DMS 273 treated with DMSO at 0.1 percent for 48 hours (cell line): ENCODE measurements at places on chromosomes 4 and X.

DNA sequence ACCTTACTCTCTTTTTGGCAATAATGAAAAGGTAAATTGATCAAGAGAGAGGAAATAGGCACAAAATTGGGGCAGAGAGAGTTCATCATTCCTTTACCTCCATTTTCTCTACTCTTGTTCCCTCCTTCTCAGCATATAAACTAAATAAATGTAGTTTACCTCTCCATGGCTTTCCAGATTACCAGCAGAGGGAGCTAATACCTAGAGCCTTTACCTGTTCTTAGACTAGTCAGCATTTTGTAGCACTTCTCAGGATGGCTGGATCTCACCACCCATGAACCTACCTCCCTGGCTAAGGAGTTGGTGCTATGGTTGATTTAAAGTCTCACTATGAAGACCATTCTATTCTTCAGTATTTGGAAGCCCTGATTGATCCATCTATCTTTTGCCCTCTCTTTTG lies 15.7 kb downstream of the OFD1 start:
- DNase-seq: peak; percentile 35

DNA sequence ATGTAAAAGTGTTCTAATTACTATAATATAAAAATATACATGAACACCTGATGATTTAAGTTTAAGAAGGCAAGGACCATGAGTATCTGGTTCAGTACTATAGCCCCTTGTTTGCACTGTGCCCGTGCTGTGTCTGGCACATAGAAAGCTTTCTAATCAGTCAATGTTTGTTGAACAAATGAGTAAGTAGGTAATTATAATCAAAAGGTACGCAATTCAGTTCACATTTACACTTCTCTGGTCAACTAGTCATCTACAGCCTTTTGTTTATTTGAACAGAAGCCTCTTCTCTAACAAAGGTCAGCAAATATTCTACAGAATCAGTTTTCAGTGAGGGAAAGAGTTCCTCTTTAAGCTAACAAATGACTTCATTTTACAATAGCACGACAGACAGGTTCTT lies 523.3 kb downstream of the SMARCA1 start:
- DNase-seq: no peak

GRCh38 chrX:43018031-43018430 lies 240.1 kb upstream of the PPP1R2C start:
- no peak for DNase-seq

DNA sequence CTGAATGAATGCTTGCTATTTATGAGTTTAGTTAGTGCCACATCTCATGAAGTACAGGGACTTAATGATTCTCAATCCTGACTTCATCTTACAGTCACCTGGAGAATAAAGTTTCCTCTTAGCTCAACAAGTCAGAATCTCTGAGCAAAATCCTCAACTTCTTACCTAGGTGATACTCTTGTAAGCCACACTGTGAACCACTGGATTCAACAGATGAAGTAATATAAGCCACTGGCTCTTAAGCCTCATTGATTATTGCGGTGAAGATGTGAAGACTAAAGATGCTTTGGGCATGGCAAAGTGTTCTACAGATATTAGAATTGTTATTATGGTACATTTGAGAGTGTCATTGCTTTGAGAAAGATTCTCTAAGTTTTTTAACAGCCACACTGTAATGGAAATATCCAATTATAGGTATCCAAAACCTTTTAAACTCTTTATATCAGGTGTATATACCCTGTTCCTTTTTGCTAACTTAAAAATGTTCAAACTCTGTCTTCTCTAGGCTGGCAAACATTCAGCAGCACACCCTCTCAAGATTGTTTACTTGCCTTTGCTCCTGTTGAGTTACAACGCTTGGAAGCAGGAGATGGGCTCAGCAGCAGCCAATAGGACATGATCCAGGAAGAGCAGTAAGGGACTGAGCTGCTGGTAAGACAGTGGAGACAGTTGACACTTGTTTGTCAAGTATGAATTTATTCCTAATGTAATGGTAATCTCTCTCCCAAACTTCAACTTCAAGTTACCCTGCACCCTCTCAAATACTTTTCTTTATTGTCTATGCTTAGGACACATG lies 43.4 kb downstream of the TET2 start:
- DNase-seq: no peak

DNA sequence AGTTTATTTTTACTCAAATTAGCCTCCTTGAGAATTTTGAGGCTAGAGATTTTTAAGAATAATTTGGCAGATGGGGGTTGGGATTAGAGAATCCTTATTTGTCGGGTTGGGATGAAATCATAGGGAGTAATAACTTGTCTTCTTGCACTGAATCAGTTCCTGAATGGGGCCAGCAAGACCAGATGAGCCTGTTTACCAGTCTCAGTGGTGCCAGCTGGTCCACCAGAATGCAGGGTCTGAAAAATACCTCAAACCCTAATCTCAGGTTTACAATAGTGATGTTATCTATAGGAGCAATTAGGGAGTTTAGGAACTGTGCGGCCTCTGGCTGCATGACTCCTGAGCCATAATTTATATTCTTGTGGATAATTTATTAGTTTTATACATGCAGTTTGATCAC lies 705.9 kb upstream of the AGA start:
- DNase-seq: no peak

DNA sequence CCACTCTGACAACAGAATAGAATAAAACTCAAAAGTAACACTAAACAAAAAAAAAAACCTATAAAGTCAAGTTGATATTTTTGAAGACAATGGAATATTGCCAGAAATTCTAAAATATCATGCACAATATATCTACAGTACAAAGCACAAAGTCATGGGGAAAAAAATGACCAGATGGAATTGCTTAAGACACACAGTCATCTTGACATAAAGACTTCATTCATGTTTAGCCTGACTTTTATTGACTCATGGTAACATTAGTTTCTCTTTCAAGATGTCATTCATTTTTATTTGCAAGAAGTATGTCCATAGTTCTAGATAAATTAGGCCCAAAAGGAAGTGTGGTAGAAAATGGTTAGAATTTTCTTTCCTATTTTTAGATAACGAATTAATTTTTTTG lies 259.1 kb downstream of the CAMK2D start:
- DNase-seq: no peak

DNA sequence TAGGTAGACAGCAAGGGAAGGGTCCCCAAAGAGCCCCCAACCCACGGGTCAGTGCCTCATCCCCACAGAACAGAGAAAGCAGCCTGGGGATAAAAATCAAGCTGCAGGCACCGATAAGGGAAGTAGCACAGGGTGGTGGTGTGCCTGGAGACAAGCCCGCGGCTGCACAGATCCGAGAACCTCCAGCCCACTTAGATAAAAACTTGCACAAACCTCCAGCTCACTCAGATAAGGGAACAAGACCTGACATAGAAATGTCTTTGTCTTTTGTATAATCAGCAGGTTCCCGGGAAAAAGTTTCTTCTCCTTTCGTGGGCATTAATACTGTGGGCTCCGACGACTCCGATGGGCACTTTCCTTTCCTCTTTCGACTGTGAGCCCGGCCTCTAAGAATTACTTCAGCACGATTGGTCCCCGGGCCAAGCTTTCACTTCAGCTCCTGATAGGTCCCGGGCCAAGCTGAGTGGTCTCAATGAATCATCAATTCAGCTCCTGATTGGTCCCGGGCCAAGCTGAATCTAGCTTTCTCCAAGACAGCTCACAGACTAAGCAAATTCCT lies 32.4 kb downstream of the PRDX4 start:
- no peak for DNase-seq

DNA sequence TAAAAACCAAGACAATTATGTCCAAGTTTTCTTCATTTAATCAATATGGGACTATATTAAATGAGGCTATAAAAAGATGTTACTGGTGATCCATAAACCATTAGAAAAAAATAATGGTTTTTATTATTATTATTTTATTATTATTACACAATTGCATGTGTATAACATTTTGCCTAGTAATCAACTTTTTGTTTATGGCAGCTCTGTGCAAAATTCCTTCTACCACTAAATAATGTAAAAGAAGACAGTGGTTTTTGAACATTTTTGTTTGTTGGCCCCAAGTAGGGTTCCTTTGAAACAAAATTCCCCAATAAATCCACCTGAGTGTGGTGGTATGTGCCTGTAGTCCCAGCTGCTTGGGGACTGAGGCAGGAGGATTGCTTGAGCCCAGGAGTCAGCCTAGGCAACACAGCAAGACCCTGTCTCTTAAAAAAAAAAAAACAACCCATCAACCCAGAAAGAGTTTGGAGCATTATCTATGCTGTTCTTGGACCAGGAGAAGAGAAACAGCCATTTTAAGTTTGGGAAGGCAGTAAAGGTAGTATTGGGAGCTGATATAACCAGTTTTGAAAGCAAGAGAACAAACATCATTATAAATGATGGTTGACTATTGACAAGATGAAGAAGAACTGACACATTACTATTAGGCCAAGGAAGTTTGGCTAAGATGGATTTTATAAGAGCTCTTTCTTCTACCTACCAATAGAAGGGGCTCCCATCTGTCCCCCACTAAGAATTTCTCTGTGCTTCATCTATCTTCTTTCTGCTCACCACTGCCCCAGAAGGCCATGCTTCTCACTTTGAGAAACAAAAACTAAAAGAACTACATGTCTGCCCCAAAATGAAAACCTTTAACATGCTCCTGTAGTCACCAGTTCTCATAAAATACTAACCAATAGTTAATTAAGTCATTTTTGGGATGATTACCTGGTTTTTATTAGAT lies 2.2 kb downstream of the TMEM156 start:
- no peak for DNase-seq

DNA sequence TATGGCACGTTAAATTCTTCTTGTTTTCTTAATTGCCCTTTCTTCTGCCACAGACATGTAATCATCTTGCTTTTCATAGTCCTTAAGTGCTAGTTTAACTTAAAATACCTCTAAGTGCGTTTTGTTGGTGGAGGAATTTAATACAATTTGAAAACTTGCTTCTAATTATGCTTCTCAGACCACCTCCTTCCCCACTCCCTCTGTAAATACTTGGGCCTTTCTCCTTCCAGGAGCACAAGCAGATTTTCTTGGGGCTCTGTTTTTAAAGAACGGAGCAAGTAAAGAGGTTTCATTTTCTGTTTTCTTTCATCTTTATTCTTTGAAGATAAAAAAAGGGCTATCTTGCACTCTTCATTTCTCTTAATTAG lies 559 bp upstream of the PCDH18 start:
- DNase-seq: no peak

DNA sequence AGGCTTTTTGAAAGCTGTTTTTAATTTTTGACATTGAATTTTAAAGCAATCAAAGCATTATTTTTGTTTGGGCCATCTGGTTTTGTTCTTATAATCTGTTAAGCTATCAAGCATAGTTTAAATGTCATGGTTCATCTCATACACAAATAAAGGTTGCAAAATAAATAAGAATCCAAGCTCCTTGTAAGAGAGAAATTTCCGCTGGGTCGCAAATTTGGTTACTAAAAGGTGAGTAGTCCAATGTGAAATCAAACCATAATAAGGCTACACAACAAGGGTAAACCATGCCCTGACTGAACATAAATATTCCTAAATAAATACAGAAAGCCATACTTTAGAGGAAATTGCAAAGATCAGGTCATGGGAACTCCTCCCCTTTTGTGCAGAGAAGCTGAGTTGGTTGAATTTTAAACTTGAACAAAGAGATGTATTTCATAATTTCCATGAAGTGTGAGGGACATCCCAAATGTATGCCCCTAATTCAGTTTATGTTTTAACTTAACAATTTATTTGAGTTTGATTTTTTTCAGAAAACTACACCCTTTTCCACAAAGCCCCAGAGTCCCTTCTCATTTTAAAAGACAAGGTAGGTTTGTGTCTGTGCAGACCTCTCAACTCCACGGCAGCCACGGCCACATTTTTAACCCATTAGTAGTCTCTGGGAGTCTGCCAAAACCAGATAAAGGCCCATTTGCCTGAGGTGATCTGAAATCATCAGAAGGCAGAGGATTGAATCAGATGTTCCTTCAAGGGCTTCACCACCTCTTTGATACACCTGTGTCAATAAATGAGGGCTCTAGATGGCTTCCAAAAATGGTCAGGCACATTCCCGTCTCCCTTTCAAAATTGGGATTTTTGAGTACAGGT lies 85.2 kb downstream of the PLAC1 start:
- no peak for DNase-seq

DNA sequence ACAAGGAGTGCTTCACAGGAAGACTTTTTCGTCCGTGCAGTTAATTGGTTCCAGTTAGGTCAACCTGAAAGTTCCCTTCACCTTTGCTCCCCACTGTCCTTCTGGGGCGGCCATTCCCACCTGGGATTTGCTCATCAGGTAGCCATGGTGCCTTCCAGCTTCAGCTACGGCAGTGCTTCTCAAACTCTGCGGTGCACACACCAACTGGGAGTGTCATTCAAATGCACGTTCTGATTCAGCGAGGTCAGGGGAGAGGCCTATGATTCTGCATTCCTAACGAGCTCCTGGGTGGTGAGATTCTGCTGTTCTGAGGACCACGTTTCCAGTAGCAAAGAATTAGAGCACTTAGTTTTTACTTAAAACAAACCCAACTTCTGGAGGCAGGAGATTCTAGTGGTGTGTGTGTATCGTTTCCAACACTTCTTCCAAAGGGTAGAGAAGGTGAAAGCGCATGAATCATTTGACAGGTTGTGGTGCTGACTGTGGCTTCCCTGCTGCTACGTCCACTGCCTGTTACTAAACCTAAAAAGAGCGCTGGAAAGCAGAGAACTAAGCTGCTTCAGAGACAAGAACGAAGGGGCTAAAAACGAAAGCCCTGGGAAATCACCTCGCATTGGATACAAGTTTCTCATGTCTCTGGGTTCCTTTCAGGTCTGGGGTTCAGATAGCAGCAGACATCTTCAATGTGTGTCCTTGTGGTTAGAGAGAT lies 4.7 kb upstream of the HELT start:
- DNase-seq: no peak

DNA sequence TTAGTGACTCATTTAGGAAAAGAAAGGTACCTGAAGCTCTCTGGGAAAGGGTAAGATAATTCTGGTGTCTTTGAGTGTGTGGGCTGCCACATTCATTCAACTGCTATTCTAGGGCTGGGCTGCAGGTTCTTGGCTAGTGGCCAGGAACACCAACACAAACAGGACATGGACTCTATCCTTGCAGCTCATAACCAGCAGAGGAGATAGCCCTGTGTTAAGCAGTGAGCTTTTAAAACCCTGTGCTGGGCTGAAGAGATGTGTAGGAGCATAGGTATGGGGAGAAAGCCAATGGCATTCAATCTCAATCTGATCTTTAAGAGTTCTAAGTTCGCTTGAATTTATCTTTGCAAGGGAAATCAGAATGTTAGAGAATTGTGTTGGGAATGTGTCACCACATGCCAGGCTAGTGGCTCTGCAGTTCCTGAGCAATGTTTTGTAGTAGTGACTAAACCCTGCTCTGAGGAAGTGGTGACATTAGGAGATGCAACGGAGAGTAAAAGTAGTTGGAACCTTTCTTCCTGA lies 39.2 kb downstream of the SGMS2 start:
- no peak for DNase-seq

DNA sequence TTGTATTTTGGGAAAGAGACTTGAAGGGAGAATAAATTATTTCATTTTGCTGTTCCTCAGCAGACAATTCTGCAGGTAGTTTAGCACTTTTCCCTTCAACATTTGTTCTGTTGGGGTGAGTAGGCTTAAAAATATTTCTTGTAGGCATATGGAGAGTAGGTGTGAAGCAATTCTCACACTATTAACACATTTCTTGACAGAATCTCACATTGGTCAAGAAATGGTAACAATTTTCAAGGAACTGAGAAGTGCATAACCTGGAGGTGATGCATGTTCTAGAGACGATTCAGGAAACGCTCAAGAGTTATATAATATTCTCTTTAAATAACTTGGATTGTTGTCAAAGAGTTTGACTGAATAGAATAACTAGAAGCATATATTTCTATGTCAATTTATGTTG lies 658.2 kb downstream of the STIM2 start:
- DNase-seq: no peak

- no peak for DNase-seq
Observed at GRCh38 chr4:80255329-80256095, 11.0 kb upstream of the FGF5 start.
